Fibroblast of villous mesenchyme (primary cell): ENCODE measurements at places on chromosomes 4 and X. TPM values are rescaled to one million over a fixed set of nuclear protein-coding genes. Genes with fewer than 3 reads are reported as not detected.

GRCh38 chrX:13780868-13781427 lies 35.9 kb downstream of the GPM6B start:
- DNase-seq: no peak

DNA sequence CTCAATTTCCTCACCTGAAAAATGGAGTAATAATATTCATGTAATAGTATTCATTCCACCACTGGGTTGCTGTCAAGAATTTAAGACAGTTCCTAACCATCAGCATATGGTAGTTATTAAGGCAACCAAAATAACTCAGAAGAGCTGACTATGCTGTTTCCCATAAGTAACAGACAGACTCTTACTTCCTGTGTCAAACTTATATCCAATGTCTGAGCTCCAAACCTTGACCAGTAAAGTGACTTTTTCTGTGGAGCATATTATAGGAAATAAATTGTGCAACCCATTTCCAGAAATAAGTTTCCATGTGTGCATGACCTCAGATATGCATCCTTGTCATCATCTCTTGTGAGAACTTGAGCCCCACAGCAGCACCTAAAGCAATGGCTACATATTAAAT lies 78.8 kb downstream of the HADH start:
- DNase-seq: no peak

- peak; percentile 62 for DNase-seq
These were observed 169.0 kb downstream of the CORIN start for GRCh38 chr4:47668810-47669408.

The IL3RA gene
- total RNA-seq: not detected in 2 replicates

The ADGRG4 gene
- total RNA-seq: not detected in 2 replicates

The ENOPH1 gene
- 36.7 TPM in 2 replicates for total RNA-seq

The MAGEA9 gene
- not detected in 2 replicates for total RNA-seq
